ENCODE measurements at places on chromosomes 3 and 15. TPM values are rescaled to one million over a fixed set of nuclear protein-coding genes. Genes with fewer than 3 reads are reported as not detected.

The MKRN3 gene
- total RNA-seq, result 7.9 TPM

GRCh38 chr15:98720577-98721565 lies 72.5 kb downstream of the IGF1R start:
- no peak for DNase-seq

The SERINC4 gene
- total RNA-seq, result not detected

DNA sequence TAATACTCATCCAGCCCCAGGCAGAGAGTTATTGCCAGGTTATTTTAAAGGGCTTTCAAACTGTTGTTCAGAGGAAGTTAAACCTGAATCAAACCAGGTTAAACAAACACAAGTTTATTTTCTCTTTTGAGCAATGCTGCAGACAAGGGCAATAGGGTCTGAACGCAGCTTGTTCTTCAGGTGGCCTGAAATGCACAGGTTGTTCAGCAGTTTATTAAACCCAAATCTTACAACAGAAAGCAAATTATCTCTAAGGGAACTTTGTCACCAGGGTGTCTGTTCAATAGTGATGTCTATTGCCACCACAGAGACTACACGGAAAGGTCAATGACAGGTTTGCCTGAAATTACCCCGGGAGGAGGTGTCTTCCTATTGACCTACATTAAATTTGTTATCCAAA lies 134.0 kb downstream of the IL5RA start:
- DNase-seq, result no peak

The SMCO1 gene
- not detected for total RNA-seq

The ACTC1 gene
- total RNA-seq, result not detected

DNA sequence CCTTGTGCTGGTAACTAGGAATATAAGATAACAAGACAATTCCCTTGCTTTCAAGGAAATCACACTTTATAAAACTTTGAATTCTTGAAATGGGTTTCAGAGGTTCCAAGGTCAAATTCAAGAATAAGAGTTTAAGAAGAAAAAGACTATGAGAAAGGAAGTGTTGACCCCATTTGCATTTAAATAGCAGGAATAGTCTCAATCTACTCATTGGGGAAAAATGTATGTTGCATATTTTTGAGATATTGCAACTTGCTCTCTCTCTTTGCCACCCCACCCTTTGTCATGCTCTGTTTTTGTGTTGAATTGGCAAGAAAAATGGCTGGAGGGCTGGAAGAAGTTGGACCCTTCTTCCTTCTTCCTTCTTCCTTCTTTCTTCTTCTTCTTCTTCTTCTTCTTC lies 699.2 kb downstream of the TUSC7 start:
- no peak for DNase-seq

The KBTBD12 gene
- total RNA-seq, result 0.28 TPM

- no peak for DNase-seq
Measured at GRCh38 chr15:45134046-45134445, 4.3 kb downstream of the DUOX1 start.

The PLIN1 gene
- total RNA-seq, result 0.44 TPM

GRCh38 chr3:38650248-38650951 lies 913 bp upstream of the SCN5A start:
- DNase-seq, result no peak

DNA sequence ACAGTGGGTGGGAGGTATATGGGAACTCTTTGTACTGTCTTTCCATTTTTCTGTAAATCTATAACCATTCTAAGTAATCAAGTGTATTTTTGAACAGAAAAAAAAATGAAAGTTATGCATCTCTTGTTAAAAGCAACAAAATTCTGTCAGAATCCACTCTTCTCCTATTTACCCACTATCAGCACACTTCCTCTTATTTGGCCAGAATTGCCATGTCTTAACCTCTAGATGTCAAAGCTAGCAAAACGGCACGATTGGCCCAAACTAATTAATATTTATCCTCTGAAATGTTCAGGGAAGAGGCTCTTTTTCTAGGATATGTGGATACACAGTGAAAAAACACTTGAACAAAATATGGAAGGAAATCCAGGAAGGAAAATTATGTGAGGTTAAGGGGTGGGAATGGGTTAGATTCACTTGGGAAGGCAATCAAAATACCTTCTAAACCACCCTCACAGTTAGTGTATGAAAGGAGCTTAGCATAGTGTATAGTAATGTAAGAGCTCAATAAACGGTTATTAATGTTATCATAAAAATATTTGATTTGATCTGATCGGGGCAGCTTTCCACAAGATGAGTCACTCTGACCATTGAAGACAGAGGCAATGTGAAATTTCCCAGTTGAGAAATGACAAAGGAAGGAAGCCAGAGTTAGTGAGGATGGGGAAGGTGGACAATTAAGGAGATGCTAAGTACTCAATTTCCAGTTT lies 20.1 kb upstream of the TGFBR2 start:
- DNase-seq, result no peak

GRCh38 chr3:112639455-112640225 lies 1.3 kb downstream of the CCDC80 start:
- DNase-seq, result no peak

The CLDN16 gene
- not detected for total RNA-seq

DNA sequence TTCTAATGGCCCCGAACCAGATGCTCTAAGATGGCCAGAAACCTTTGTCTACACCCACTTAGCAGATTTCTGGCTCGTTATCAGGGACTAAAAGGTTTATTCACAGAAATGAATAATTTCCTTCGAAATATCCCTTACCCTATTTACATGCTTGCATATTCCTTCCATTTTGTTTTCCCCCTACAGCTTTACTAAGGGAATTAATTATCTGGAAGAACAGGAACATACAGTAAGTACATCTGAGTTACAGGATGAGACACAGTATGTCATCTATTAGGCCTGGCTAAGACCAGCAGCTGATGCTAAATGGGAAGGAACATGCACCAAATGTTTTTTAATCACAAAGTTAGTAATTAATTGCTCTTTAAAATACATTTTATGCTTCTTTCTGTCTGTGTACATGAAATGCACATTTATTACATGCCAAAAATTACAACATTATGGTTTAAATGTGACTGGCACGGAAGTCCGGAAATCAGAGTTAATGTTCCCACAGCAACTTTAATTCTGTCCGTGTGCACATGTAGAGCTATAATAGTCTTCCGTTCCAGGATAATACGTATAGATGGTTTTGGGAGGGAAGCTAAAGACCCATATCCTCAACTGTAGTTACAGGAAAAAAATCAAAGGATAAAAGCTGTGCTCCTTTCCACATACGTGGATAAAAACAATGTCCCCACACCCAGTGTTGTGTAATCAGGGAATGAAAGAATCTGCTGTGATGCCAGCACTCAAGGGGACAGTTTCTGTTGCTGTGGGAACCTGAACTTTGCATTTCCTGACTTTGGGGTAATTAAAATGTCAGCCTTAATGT lies 82.0 kb downstream of the TIGIT start:
- DNase-seq, result no peak

The SLC22A14 gene
- 0.13 TPM for total RNA-seq

GRCh38 chr3:128366652-128367051 lies 100.0 kb downstream of the DNAJB8 start:
- DNase-seq, result no peak

- DNase-seq, result no peak
Measured at GRCh38 chr3:132549169-132549568, 47.9 kb upstream of the ACKR4 start.

DNA sequence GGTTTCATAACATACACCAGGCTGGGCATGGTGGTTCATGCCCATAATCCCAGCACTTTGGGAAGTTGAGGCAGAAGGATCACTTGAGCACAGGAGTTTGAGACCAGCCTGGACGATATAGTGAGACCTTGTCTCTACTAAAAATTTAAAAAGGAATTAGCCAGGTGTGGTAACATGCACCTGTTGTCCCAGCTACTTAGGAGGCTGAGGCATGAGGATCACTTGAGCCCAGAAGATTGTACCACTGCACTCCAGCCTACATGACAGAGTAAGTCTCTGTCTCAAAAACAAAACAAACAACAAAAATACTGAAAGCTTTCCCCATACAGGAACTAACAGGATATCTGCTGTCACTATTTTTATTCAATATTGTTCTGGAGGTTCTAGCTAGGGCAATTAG lies 20.9 kb downstream of the GREM1 start:
- DNase-seq, result no peak

DNA sequence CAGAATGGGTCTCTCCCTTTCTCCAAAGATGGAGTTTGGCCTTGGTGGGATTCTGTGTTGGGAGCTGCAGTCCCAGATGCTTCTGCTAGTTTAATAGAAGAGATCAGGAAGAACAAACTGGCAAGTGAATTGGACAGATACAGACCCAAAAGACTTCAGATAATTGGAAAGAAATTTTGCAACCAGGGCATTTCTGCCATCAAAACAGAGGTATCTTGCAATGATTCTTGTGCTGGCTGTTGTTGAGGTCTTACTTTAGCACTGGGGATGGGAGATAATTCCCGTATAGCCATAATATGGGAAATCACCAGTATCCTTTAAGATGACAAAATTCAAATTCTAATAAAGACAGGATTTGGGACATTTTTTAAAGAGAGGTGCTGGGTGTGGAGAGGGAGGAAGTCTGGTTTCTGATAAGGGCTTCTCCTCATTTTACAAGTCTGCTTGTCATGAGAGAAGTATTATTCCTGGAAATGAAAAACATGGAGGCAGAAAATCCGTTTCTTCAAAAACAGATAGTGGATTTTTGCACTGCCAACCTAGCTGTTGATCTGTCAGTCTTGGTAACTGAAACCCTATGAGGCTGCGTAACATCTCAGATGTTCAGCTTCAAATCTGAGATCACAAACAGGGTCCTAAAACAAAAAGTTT lies 40.1 kb downstream of the FNDC3B start:
- no peak for DNase-seq

DNA sequence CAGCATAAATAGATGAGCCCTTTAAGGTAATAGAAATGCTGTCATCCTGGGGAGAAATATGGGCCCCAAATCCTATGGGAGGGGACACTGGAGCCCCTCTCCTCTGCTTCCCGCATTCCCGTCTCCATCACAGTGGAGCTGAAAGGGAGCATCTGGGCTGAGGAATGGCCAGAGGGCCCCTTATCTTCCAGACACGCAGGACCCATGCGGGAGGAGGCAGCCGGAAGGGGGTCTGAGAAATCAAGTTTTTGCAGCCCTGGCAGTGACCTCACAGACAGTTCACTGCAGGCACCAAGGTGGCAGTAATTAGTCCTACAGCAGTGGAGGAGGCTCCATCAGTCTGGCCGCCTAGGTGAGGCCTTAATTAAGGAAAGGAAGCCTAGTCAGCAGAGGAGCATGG lies 80.2 kb downstream of the RAB11A start:
- no peak for DNase-seq

DNA sequence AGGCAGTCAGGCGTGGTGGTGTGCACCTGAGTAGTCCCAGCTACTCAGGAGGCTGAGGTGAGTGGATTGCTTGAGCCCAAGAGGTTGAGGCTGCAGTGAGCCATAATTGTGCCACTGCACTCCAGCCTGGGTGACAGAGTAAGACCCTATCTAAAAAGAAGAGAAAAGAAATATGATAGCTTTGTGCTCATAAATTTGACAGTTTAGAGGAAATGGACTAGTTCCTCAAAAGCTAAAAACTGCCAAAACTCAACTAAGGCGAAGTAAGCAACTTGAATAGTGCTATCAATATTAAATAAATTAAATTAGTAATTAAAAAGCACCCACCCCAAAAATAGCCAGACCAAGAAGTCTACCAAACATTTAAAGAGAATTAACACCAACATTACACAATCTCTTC lies 24.5 kb upstream of the SLC15A2 start:
- DNase-seq, result no peak

DNA sequence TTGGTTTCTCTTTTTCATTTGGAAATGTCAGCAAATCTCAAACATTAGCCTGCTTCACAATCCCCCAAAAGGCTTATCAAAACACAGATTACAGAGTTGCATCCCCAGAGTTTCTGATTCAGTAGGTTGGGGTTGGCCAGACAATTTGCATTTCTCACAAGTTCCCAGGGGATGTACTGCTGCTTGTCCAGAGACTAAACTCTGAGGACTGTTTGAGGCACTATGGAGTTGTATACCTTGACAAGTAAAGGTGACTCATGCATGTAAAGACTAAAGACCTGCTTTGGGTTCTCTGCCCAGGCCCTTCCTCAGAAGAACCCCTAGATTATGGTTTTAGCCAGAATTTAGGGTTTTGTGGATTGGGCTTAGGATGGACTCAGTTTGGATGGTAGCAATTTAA lies 151.1 kb upstream of the ARHGEF26 start:
- no peak for DNase-seq

The PARP16 gene
- 15.4 TPM for total RNA-seq

The ROBO2 gene
- 1.3 TPM for total RNA-seq

The SCG5 gene
- total RNA-seq, result 0.67 TPM

The XCR1 gene
- total RNA-seq, result not detected

GRCh38 chr3:99419116-99419515 lies 219.3 kb upstream of the COL8A1 start:
- no peak for DNase-seq

The HERC2 gene
- total RNA-seq, result 69.7 TPM

DNA sequence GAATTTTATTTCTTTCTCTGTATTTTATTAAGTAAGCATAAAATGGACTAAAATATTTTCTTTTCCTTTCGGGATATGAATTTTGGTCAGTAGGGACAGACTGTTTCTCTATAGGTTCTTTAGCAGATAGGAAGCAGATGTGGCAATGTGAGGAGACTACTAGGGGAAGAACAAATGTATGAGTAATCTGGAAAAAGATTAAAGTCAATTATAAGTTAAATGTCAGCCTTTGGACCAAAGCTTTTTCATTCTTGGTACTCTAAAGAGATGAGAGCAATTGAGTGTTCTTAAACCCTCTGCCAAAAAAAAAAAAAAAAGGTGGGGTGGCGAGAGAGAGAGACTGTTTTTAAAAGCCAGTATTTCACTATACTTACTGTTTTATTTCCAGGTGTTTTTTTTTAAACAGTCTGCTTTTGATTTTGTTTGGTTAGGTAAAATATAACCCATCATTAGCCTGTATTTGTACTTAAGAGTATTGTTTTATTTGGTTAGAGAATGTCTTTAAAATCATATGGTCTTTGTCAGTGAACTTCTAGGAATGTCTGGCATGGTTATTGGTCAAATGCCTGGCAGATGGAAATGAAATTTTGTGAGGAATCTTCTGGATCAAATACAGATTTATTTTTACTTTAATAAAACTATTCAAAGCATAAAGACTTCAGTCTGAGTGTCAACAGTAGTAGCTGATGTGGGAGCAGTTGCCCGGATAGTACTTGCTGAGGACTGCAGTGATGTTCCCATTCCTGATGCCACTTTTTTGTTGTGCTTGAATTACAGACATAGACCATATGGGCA lies 63.8 kb downstream of the LRRC49 start:
- DNase-seq, result no peak

The CHRD gene
- total RNA-seq, result 1.4 TPM

The FRMD4B gene
- 0.90 TPM for total RNA-seq

The SERPINI2 gene
- not detected for total RNA-seq

- DNase-seq, result peak; percentile 32
Measured at GRCh38 chr15:85331655-85332285, 48.6 kb upstream of the AKAP13 start.

DNA sequence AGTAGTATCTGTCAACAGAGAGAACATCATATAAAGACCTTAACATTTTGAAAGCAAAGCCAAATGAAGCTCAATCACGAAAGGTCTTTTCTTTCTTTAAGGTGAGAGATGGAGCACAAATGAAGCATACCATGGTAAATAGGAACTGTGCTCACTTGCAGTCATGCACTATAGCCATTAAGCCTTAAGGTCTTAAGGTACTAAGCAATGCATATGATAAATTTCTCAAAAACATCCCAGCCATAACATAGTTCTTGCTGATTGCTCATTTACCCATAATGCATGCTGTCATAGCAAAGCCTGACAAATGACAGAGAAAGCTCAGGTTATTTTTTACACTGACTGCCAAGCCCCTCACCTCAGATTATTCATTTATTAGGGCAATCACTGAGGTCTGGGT lies 214.5 kb downstream of the MECOM start:
- no peak for DNase-seq

- no peak for DNase-seq
Measured at GRCh38 chr15:83064859-83065258, 2.2 kb downstream of the BTBD1 start.

The STRC gene
- not detected for total RNA-seq
